ENCODE measurements at places on chromosomes 1 and 21.

- DNase-seq: no peak
These were observed 31.4 kb upstream of the ARTN start for GRCh38 chr1:43902058-43902831.

- no peak for DNase-seq
These were observed 15.5 kb upstream of the FAM78B start for GRCh38 chr1:166182281-166182680.

GRCh38 chr1:220386494-220387195 is 114.4 kb upstream of the RAB3GAP2 start:
- no peak for DNase-seq

GRCh38 chr21:15171546-15171945 is 106.7 kb upstream of the NRIP1 start:
- DNase-seq: no peak

DNA sequence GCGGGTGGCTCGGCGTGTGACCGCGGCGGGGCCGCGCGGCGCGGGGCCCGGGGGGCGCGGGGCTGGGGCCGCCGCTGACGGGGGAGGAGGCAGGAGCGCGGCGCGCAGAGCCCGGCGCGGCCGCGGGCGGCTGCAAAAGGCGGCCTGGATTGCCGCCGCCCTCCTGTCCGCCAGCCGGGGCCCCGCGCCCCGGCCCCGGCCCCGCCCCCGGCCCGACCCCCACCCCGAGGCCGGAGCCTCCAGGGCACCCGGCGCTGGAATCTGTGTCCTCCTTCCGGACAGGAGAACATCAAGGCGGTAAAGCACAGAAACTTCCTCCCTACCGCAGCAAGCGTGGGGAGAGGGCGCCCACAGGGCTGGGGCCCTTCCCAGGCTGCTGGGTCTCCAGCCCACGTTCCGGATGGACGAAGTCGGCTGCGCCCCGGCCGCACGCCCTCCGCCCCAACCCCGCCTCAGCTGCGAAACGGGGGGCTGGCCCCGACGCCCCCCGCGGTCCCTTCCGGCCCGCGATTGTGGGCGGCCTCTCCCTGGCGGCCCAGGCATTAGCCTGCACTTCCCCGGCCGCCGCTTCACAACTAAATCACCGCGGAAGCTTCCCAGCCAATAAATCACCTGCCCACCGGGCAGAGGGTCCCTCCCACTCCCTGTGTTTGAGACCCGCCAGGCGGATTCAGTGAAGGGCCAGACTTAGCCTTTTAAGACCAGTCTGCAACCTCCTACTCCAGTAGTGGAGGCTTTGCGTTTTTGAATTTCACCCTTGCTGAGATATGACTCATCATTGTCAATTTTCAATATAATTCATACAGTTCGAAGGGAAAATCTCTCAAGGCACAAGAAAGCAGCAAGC is 106.0 kb downstream of the SLC45A1 start:
- no peak for DNase-seq

DNA sequence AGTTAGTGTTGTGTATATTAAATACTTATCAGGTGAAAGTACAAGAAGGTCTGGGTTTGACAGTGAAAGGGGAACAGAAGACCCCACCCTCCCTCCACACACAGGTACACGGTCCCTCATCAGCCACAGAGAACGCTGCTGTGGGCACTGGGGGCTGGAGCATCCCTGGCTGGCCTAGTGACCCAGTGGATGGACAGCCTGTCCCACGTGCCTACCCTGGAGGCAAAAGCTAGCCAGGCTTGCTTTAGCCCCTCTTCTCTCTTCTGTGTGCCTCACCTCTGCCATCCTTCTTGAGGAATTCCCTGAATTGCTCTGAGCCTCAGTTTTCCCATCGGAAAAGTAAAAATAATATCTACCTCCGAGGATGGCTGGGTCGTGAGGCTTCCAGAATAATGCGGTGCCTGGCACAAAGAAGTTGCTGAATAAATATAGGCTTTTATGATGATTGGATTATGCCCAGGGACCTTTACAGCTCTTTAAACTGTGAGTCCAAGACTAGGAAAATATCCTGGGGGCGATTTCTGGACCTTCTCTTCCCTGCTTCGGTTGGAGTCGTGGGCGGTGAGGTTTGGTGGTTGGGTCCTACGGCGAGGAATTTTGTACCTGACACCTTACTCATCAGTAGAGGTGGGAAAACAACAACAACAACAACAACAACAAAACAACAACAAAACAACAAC is 918 bp downstream of the IFNLR1 start:
- no peak for DNase-seq

DNA sequence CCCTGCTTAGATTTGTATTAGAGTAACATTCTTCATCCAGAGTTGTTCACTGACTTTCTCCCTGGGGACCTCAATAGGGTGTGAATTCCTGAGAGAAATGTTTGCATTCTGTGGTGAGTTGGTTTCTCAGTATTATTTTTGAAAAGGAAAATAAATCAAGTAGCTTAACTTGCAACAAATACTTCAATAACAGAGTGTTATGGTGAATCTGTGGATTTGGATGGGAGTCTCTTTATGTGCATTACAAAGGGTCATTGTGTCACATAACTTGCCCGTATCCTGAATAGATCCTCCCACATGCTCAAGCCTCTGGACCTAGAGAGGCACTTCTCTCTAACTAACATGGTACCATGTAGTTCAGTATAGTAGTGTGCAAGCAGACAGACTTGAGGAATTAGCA is 68.4 kb upstream of the IPO9 start:
- DNase-seq: no peak

DNA sequence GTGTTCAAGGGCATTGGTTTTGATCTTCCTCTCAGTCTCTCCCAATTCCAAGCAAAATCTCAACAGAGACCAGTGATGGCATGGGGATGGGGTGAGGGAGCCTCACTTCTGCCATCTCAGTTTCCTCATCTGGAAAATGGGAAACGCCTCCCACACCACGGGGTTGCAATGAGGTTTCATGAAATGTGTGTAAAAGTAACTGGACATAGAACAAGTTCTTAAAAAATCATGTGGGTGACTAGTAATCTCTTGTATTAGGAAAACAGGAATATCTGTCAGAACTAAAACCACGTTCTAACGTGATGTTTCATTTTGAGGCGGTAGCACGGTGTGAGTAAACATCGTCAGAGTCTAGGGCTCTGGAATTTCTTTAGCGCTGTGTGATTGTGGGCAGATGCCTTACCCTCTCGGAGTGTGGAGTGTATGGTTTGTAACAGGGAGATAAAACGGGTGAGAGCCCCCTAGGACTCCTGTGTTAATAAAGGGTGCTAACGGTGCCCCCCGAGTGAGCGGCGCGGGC is 55.5 kb upstream of the DNAJC6 start:
- no peak for DNase-seq

- no peak for DNase-seq
These were observed 4.1 kb downstream of the CSF1 start for GRCh38 chr1:109914587-109915240.

GRCh38 chr1:174222166-174222949 is 63.0 kb downstream of the RABGAP1L start:
- DNase-seq: no peak

- DNase-seq: no peak
These were observed 24.6 kb upstream of the KLHDC8A start for GRCh38 chr1:205381305-205381704.

DNA sequence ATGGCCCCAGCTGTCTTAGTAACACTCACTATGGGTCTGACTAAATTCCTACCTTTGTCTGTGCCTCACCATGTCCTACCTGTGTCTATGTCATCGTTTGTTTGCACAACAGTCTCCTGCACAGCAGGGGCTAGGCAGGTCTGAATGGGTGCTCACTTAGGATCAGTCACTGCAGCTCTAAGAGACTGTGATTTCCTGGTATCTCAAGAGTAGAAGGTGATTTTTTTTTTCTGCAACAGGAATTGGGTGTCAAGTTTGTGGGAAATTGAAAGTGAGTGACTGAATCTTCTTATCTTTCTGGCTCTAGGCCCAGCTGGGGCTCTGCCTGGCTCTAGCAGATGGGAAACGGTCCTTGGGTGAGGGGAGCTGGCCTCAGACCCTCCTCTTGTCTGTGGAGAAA is 46.4 kb upstream of the TRABD2B start:
- DNase-seq: no peak

DNA sequence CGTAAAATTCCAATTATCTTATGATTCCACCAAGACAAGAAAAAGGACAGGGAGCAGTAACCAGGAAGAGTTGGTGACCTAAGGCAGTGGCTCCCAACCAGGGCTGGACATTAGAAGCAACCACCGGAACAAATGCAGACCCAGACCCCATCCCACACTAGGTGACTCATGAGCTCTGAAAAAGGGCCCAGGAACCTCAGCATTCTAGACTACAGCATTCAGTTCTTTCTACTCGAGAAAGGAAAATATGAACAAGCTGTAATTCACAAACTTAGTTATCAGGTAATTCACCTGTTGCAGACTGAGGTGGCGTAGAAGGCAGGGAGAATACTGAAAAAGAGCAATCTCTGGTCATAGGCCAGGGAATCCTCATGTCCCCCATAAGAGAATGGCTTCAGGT is 138.4 kb upstream of the KRTAP19-8 start:
- no peak for DNase-seq

DNA sequence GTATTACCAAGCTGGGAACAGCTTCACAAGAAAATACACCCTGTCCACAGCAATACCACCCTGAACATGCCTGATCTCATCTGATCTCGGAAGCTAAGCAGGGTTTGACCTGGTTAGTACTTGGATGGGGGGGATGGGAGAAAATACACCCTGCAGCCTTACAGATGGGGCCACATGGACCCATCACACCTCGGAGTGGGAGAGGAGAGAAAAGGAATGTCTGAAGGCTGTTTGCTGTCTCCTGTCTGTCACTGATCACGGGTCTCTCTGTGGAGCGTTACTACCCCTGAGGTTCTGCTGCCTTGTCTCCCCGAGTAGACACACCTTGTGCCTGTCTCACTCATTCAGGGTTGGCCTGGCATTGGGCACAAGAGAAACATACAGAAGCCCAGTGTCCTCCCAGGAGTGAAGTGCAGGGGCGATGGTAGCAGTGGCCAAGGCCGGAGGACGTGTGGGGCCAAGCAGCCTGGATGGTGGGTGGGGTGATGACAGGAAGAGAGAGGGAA is 48.0 kb downstream of the TEX35 start:
- DNase-seq: no peak

GRCh38 chr1:158414651-158415345 is 11.2 kb downstream of the OR10K2 start:
- no peak for DNase-seq

- no peak for DNase-seq
These were observed 129.6 kb upstream of the COA6 start for GRCh38 chr1:234243521-234244260.

All from NCI-H1930 (cell line).